ENCODE measurements at places on chromosomes 3 and 15.

GRCh38 chr3:81443457-81443782 is 318.0 kb downstream of the GBE1 start:
- no peak for DNase-seq

DNA sequence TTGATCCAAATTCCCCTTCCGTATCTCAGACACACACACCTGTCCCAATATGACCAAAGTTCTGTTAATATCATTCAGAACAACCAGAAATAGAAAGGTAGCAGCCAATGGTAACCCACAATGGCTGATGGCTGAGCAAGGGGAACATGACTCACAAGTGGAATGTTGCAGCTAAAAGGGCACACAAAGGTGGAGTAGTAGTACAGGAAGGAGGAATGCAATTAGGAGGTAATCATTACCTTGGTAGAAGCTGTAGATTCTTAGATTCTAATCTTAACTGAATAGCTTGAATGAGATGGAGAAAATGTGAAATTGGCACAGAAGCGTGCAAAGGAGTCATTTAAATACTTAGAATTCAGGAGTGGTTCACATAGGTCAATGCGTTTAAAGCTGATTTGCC is 347.9 kb downstream of the NR2F2 start:
- DNase-seq = no peak

DNA sequence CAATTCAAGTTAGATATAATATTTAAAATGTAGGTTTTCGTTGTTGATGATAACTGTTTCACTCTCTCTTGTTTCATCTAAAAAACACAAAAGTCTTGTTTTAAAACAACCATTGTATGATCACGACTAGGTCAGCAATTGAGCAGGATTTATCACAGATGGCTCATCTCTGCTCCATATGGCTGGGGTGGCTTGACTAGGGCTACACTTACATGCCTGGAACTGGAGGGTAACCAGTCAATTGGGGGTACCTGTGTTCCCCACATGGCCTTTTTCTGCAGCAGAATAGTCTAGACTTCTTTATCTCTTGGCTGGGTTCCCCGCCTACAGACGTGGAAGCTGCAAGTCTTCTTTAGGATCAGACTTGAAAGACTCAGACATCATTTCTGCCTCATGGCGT is 103.9 kb downstream of the ARPP21 start:
- no peak for DNase-seq

DNA sequence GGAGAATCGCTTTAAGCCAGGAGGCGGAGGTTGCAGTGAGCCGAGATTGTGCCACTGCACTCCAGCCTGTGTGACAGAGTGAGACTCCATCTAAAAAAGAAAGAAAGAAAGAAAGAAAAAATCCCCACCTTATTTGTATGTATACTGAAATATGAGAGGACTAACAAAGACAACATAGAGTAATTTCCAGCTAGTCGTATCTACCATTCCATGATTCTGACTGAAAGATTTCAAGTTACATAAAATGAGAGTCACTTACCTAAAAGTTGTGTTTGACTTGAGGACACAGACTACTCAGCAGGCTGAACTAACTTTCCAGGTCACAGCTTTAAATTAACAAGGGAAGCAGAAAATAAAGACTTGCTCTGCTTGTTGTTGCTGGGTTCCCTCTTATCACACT is 18.8 kb upstream of the PRKCI start:
- DNase-seq = no peak

GRCh38 chr3:116084999-116085791 is 360.1 kb downstream of the LSAMP start:
- DNase-seq = peak; percentile 62

DNA sequence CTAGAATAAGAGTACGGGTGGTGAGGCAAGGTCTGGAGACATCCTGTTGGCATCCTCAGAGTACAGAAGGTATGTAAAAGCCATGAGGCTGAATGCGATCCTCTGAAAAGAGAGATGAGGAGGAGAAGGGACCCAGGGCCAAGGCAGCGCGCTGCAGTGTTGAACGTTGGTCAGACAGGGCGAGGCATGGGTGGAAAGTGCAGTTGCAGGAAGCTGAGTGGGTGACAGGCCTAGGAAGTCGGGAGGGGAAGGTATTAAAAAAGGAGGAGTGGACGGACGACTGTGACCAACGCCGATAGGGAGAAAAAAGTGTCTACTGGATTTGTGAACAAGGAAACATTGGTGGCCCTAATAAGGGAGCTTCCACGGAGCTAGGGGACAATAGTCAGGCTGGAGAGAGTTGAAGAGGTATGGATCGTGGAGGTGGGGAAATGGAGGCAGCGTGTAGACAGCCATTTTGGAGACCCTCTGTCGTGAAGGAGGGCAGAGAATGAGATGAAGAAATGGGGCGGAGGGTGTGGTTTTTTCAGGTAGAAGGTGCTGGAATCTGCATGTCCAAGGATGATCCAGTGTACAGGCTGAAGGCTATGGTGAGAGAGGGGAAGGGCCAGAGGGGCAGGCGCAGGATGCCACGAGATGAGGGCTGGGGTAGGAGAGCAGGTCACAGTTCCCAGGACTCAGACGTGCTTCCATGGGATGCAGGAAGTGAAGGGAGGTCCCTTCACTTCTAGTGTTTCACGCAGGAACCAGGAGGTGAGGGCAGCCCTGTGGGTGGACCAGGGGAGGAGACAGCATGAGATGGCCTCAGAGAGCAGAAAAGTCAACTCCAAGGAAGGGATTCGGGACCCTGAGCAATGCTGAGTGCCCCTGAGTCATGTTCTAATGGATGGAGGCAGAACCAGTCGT is 115.9 kb downstream of the ASB7 start:
- no peak for DNase-seq

- no peak for DNase-seq
Observed at GRCh38 chr3:152261329-152261728, 7.4 kb upstream of the MBNL1 start.

DNA sequence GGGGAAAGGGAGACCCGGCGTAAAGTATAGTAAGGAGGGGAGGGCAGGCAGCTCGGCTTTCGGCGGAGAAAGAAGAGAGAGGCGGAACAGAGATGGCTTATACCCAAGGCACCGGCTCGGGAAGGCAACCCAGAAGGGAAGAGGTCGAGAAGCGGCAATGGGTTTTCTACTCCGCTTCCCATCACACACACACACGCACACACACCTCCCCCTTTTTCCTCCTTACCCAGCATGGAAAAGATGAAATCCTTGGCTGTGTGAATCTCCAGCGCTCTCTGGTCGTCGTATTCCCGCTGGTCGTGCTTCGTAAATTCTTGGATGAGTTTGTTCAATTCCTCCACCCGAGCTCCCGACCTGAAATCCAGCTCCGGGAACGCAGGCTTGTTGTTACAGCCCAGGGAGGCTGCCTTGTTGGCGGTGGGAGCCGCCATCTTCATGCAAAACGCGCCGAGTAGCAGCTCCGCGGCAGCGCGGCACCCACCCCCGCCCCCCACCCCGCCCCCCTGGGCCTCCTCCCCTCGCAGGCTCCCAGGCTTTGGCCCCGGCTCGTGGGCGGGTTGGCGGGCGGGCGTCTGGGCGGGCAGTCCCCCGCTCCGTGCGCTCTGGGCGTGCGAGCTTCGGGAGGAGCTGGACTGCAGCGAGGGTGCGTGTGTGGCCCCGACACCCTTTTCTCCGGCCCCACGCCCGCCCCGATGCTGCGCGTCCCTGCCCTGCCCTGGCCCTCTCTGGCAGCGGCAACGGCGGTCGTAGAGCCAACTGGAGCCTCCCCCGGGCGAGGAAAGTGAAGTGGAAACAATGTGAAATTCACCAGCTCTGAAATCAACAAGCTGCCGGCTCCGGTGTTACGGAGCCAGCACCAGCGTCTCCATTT is at the start of gene MB21D2:
Gene MB21D2, minus strand, starts transcription at position 453 of the 871 bp plus-strand sequence. Its CDS starts 16 bp downstream, at position 437.
- peak; percentile 76 for DNase-seq

- no peak for DNase-seq
Observed at GRCh38 chr3:46029953-46030543, 2.8 kb upstream of the XCR1 start.

DNA sequence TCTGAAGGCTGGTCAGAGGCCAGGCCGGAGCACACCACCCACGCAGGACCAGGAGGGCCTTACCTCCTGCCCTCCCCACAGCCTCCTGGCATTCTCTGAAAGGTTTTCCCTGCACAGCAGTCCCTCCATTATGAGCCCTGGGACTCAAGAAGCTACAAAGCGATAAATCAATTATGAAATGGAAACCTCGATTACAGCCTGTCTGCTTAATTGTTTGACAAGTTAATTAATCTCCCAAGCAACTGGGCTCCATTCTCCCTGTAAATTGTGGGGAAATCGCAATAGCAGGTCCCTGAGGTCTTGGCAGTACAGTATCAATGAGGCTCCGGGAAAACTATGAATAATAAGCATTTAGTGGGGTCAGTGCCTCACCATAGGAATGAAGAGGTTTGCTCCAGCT is 683.5 kb downstream of the NTRK3 start:
- DNase-seq = no peak

DNA sequence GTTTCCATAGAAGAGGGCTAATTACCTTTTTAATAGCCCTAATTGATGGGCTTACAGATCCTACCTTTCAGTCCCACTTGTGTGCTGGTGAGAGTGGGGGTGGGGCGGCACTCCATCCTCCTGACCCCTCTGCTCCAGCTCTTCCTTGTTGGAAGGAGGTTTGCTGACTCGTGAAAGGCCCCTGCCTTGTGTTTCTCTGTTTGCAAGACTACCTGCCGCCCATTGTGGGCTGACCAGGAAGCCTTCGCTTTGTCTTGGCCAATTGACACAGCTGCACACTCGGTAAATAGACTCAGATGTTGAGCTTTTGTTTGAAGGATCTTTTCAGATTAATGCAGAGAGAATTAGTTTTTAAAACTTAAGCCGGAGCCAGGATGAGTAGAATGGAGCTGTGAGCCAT is 197.3 kb upstream of the HES1 start:
- DNase-seq = no peak

DNA sequence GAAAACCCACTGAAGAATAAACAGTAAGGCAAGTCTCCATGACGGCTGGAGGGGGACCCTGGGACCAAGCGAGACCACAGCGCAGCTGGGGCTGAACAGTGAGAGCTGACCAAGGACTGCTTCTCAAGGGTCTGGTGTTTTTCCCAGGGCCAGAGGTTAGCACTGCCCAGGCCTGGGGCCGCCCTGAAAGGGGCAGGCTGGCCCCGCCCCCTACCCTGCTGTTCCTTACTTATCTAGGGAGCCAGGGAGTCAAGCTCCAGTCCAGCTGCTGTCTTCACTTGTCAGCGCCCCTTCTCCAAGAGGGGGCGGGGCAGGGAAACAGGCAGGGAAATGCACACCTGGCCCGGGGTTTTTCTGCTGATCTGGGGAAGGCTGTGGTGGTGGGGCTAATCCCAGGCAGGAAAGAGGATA is 51.6 kb upstream of the HACD2 start:
- no peak for DNase-seq

DNA sequence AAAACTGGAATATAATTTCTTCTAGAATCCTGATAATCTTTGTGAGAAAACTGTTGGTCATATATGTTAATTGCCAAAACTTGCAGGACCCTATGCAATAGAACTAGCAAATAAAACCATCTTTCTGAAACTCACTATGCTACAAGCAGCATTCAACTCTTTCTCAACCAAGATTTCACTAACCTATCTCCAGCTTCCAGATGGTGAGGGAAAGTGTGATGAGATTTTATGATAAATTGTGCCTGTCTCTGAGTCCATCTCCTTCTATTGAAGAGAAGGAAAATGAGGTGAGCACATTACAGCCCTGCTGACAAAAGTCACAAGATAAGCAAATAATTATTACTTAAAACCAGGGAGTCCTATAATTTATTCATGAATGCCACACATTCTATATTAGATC is 44.1 kb upstream of the UBE2Q2 start:
- DNase-seq = no peak

DNA sequence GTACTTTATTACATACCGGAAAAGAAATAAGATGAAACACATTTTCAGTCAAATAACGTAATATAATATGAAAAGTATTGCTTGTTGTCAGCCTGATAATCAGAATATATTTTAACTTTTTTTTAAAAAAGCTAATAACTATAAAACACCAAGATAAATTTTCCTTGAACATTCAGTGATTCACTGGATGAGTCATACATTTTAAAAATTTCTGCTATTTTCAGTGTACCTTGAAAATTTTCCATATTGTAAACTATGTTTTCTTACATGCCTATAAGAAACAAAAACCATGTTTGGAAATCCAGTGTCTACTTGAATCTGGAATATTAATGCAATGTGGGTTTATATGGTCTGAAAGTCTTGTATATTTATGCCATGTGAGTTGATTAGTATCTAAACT is 36.3 kb upstream of the MEIS2 start:
- DNase-seq = no peak

DNA sequence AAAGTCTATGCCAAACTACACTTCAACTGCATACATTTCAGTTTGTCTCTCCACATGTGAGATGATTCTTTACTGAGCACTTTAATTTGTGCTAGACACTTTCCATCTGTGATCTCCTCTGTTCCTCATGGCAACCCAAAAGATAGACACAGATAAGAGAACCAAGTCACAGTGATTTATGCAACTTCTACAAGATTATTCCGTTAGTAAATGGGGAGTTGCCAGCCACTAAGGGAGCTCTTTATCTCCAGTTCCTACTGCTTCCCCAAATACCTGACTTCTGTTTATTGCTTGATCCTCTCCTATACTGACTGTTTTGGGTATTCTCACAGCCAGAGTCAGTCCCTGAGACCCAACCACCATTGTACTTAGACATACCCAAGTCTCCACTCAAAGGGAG is 24.1 kb upstream of the AKAP13 start:
- no peak for DNase-seq

GRCh38 chr3:195773956-195774537 is 37.7 kb downstream of the MUC4 start:
- no peak for DNase-seq

DNA sequence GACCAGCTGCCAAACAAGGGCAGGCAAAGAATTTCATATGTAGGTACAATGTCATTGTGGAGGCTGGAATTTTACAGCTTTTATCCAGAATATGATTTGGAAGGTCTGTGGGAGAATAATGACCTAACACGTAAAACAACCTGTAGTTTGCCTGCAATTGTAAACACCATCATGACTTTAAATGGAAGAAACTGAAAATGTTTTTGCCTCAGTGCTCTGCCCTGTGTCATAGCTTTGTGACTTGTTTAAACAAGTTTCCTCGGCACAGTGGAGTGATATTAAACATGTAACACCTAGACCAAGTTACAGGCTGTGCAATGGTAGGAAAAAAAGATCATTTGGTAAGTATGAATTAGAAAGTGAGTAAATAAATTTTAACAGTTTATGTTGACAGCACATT is 171.6 kb upstream of the MBNL1 start:
- DNase-seq = no peak

DNA sequence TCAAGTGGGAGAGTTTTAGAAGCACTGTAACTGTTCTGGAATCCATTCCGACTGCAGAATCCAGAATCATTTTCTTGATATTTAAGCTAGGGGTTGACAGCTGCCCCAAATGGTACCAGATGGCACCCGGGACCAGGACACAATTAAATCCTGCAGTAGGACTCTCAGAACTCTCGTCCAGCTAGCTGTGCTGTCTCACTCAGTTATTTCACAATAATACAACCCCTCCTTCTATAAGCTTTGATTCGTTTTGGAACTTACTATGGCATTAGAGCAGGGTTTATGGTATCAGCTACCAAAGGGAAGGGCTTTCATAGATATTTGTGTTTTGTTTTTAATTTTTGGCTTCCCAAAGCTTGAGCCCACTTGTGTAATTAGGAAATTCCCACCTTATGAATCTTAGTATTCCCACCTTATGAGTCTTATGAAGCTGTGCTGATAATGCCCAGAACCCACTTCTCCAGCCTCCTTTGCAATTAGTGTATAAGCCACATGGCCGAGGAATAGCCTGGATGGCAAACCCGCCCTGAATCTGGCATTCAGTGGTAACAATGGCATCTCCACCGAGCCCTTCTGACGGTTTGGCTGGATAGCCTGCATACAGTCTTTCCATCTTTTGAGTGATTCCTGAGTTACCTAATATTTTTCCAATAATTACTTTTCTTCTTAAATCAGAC is 120.1 kb downstream of the UACA start:
- DNase-seq = no peak

GRCh38 chr3:195200010-195200822 is 70.7 kb downstream of the XXYLT1 start:
- no peak for DNase-seq

Measured in NCI-H1048 (cell line).